RKO (cell line): ENCODE measurements at places on chromosomes 2 and 18.
A peak's percentile ranks its signal among the peaks of the same experiment; 100 is the strongest.

DNA sequence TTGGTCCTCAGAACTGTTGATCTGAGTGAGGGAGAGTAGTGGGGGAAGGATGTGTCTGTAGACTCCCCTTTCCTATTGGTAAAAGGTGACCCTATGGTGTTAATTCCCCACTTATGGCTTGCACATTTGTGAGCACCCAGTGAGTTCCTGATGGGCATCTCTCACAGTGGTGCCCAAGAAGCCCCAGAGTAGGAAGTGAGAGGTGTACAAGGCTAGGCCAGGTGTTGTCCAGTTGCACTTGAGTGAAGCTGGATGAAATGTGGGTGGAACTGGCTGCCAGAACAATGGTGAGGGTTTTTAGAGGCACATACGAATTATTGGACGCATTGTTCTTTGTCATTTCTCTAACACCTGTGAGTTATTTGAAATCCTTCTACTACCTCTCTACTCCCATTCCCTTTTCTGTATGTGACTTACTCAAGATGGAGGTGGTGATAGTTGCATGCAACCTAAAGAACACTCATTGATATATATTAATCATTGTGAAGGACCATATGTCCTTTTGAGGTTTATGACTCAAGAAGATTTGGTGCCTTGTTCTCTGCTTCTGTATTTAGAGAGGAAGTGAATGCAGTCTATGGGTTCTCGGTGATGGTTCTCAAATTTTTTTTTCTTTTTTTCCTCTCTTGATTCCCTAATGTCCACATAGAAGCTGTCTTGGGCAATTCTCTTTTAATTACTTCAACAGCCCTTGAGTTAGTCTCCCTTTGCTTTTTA is 162.7 kb downstream of the FSHR start:
- DNase-seq: no peak

- DNase-seq: no peak
Measured at GRCh38 chr2:65130664-65131175, 814 bp upstream of the RAB1A start.

GRCh38 chr2:7019191-7019590 is 102.0 kb downstream of the RNF144A start:
- DNase-seq: no peak

DNA sequence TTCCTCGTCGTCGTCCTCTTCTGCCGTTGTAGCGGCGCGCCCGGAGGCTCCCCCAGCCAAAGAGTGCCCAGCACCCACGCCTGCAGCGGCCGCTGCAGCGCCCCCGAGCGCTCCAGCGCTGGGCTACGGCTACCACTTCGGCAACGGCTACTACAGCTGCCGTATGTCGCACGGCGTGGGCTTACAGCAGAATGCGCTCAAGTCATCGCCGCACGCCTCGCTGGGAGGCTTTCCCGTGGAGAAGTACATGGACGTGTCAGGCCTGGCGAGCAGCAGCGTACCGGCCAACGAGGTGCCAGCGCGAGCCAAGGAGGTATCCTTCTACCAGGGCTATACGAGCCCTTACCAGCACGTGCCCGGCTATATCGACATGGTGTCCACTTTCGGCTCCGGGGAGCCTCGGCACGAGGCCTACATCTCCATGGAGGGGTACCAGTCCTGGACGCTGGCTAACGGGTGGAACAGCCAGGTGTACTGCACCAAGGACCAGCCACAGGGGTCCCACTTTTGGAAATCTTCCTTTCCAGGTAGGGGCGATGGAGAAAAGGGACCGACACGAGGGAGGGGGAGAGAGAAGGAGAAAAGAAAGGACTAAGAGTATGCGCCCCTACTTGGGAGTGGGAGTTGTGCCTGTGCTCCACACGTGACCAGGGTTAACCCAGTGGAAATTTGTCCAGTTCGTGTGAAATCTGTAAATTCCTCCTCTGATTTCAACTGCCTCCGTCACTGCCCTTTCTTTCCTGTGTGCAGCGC is 800 bp downstream of the HOXD13 start:
- no peak for DNase-seq

DNA sequence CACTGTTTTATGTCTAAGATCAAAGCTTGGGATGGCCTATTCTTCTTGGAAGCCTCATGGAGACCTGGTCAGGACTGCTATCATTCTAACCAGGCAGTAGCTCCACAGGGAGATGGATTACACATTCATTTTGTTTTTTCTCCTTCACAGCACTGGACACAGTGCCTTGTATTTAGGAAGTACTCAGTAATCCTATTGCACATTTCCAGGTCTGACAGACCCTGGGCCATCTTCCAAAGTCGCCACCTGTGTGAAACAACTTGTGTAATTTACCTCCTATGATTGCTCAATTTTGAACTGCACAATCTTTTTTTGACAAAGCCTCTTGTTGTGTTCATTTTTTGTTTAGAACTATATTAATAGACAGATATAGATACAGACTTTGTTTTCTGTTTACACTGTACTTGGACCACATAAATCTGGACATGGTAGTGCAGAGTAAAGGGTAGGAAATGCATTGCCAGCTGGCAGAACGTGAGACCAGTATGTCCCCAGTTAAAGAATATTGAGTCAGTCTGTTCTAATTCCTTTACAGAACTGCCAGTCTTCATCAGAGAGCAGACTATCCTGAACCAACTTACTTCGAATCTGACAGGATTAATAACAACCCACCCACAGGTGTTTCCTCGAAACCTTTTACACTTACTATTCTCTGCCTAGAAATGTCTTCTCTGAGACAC is 277.8 kb upstream of the CYRIA start:
- no peak for DNase-seq

DNA sequence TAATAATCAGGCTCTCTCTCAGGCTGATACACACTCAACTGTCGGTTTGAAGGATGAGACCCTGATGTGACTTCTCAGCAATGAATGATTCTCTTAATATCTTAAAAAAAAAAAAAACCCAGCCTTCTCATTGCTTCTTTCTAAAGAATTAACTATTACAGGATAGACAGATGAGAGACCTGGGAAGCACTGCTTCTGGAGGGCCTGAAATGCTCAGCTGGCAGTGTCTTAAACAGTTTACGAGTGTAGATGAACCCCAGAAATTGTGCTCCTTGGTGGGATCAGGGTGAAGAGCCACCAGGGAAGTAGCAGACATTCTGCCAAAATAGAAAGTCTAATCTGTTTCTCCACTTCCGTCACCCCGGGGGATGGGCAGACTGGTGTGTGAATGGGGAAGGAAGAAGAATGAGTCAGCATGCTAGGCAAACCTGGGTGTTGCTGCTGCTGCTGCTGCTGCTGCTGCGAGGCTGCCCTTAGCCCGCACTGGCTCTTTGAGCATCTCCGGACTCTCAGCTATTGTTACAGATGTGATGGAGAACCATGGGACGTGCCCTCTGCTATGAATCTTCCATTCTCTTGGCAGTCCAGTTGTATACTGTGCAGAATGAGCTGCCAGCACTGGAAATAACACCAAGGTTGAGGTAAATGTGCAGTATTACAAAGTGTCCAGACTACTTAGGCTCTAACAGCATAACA is 158.4 kb downstream of the SETBP1 start:
- peak; percentile 20 for DNase-seq

GRCh38 chr2:15364561-15364960 is 196.6 kb downstream of the NBAS start:
- no peak for DNase-seq

- DNase-seq: no peak
Measured at GRCh38 chr2:219691571-219691970, 64.1 kb downstream of the SLC4A3 start.

GRCh38 chr2:187404431-187405110 is 43.5 kb downstream of the CALCRL start:
- no peak for DNase-seq

- no peak for DNase-seq
Measured at GRCh38 chr2:72423756-72424155, 276.1 kb upstream of the CYP26B1 start.

DNA sequence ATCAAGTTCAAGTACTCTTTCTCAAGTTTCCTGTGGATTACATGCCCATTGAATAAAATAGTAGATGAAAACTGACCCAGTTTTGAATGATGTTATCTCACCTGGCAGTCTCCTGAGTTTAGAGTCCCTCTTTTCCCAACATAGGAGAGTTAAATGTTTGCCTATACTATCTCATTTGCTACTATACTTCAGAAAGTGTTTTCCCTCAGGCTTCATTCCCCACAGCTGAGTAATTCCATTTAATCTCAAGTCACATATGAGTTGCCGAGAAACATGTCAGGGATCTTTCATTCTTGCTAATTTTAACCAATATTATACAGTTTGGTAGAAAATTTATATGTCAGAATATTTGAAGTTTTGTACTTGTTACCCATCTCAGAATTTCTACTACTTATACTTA is 150.4 kb upstream of the CDH19 start:
- DNase-seq: no peak

- peak; percentile 90 for DNase-seq
Measured at GRCh38 chr18:3451183-3451988, 1.4 kb downstream of the TGIF1 start.

- DNase-seq: no peak
Measured at GRCh38 chr2:20957788-20958525, 85.9 kb downstream of the APOB start.

DNA sequence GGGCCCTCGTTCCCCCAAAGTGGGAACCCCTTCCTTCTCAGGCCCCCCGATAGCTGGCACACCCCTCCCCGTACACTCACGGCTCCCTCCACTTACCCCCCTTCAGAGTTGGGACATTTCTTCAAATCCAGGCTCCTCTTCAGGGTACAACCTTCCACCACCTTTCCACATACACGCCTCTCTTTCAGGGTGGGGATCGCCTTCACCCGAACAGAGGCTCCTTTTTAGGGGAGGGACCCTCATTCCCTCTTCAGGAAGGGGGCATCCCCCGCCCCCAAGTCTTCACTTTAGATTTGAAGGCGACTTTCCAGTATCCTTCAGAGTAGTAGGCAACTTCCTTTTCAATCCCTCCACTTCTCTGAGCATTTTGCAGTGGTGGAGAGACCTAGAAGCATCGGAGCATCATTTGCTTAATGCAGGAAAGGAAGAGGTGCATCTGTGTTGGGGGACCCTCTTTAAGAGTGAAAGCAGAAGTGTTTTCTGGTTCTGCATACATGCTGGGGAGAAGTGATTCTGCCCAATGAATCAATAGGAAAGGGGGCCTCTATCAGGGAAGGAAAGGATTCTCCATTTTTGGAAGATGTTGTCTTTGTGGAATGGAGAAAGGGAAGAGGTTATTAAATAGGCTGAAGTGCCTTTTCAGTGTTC is 845 bp downstream of the EML4 start:
- DNase-seq: peak; percentile 49

DNA sequence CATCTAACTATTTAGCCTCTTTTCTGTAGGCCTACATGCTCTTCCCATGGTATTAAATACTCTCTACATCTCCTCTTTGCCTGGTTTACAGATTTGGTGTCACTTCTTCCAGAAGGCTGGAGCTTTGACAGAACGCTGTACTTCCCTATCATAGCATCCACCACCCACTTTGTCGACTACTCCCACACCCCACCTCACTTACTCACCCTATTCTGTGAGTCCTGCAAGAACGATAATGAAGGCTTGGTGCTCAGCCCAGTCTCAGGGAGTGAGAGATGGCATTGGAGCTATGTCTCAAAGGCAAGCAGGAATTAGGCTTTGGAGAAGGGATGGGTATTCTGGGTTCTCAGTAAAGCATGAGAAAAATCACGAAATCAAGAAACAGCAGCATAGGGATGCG is 20.3 kb upstream of the KDM3A start:
- no peak for DNase-seq

DNA sequence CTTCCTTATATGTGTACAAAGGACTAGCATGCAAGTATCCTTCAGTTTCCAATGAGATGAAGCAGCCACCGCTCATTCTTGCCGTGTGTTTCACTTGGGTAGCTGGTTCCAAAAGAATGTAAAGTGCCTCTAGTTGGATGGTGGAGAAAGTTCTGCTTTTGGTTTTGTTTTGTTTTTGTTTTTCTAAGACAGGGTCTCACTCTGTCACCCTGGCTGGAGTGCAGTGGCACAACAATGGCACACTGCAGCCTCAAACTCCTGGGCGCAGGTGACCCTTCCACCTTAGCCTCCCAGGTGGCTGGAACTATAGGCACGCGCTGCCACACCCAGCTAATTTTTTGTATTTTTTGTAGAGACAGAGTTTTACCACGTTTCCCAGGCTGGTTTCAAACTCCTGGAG is 8.3 kb downstream of the ANXA4 start:
- DNase-seq: no peak

DNA sequence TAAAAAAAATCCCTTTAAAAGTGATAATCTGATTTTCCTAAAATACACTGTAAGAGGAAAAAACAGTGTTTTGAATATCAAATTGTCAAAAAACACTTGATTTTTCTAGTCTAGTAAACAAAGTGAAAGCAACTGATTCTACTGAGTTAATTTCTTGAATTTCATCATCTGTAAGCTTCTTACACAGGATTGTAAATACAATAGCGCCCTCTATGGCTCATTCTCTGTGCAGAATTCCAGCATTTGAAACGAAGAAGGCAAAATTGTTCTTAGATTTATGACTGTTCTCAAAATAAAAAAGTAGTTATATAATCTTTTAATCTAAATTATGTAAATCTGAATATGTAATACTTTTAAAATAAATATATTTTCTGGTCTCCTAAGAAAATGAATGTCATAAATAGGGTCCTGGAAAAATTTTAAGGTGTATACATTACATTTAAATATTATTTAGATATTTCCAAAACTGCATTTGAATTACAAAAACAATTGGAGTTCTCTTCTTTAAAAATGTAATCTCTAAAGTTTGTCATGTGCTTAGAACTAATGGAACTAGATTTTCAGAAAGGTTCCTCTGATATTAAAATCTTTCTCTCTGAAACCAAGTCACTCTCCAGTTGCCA is 176.9 kb upstream of the MC4R start:
- DNase-seq: peak; percentile 86

GRCh38 chr18:59725142-59725541 is 27.9 kb upstream of the CCBE1 start:
- DNase-seq: no peak

- no peak for DNase-seq
Measured at GRCh38 chr2:10185046-10185445, 62.5 kb downstream of the RRM2 start.

DNA sequence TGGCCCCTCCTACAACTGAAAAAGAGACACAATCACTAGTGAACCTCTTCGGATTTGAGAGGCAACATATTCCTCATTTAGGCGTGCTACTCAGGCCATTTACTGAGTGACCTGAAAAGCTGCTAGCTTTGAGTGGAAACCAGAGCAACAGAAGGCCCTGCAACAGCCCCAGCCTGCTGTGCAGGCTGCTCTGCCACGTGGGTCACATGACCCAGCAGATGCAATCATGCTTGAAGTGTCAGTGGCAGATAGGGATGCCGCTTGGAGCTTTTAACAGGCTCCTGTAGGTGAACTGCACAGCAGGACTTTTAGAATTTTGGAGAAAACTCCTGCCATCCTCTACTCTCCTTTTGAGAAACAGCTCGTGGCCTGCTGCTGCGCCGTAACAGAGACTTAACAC is 578.6 kb upstream of the RAB6C start:
- no peak for DNase-seq

GRCh38 chr2:241703032-241703604 is 1.3 kb downstream of the ING5 start:
- DNase-seq: peak; percentile 52

DNA sequence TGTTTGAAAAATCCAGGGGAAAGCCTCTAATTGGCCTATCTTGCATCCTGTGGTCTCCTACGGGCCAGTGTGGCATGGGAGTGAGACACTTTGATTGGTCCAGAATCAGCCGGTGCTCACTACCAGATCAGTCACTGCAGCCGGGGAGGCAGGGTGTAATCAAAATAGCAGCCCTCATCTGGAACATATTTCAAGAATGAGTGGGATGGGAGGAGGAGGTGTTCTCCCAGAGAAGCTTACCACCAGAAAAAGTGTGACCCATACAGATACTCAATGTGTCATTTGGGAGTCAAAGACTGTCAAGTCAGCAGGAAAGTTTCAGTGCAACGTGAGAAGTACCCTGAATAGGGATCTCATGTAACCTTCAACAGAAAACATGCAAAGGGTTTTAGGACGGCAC is 393.9 kb upstream of the SLC14A2 start:
- no peak for DNase-seq
